Cardiac septum (tissue), 1 donor: ENCODE measurements at places on chromosomes 7 and 10.

- DNase-seq: no peak
Measured at GRCh38 chr7:136509466-136509865, 359.0 kb upstream of the CHRM2 start.

- no peak for DNase-seq
Measured at GRCh38 chr10:91681361-91682276, 48.7 kb upstream of the PPP1R3C start.

GRCh38 chr7:30412782-30413504 lies 65.6 kb downstream of the NOD1 start:
- no peak for DNase-seq

GRCh38 chr7:131753620-131754222 lies 197.3 kb upstream of the PODXL start:
- no peak for DNase-seq

GRCh38 chr7:151431768-151432311 lies 8.1 kb downstream of the CRYGN start:
- no peak for DNase-seq
